ENCODE measurements at places on chromosomes 5 and 9.

- no peak for DNase-seq
These were observed 203.4 kb downstream of the MCTP1 start for GRCh38 chr5:95081500-95081960.

DNA sequence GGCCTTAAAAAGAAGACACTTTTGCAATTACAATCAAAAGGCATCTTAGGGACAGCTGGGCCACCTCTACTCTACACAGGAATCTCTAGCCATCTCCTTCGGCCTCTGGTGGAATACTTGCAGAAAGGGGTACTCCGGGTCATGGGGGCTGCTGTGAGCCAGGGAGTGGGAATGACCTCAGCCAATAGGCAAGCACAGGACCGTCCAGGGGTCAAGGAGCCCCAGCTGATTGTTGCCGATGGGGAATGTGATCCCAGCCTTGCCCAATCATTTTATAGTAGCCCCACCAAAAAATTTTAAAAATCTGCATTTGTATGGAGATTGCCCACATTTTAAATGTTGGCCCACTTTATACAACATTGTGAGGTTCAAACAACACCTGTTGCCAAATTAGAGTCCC, 16.9 kb upstream of the SLC36A3 start:
- no peak for DNase-seq

GRCh38 chr5:135596788-135597187, 18.0 kb upstream of the CXCL14 start:
- DNase-seq, result no peak

GRCh38 chr5:7261049-7261448, 134.9 kb upstream of the ADCY2 start:
- no peak for DNase-seq

- no peak for DNase-seq
These were observed 21.3 kb downstream of the PWWP2A start for GRCh38 chr5:160097991-160098390.
